ENCODE measurements at places on chromosomes 2 and 18.

DNA sequence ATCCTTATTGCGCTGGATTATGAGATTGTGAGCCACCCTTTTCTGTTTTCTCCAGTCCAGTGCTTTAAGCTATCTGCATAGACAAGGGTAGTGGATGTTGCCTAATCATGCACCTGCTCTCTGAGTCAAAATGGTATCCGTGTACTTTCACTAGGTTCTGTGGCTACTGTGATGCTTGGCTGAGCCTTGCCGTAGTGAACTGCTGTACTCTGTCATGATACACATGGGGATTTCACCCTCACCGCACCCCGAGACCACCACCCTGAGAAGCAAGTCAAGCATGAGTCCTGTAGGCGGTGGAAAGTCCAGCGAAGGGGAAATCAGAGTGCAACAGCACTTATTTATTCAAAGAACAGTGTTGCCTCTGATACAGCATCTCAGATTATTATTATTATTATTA, 55.0 kb downstream of the ARHGAP25 start:
- DNase-seq = no peak

DNA sequence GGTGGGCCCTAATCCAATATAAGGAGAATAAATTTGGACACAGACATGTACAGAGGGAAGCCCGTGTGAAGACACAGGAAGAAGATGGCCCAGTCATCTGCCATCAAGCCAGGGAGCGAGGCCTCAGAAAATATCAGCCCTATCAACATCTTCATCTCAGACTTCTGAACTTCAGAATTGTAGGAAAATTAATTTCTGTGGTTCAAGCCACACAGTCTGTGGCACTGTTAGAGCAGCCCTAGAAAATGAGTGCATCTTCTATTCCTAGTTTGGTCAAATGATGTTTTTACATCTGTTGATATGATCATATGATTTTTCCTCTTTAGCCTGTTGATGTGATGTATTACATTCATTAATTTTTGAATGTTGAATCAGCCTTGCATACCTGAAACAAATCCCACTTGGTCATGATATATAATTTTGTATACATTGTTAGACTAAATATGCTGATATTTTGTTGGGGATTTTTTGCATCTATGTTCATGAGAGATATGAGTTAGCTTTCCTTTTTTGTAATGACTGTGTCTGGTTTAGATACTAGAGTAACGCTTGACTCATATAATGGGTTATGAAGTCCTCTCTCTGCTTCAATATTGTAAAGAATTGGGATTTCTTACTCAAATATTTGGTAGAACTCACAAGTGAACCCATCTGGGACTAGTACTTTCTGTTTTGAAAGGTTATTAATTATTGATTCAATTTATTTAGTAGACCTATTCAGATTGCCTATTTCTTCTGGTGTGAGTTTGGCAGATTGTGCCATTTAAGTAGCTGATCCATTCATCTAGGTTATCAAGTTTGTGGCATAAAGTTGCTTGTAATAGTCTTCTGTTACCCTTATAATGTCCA, 451.4 kb downstream of the EIPR1 start:
- no peak for DNase-seq

GRCh38 chr2:235384624-235385023, 109.2 kb upstream of the AGAP1 start:
- DNase-seq = no peak

- DNase-seq = peak; percentile 11
Measured at GRCh38 chr2:85772019-85772745, 18.4 kb downstream of the ATOH8 start.

GRCh38 chr2:126635281-126635680, 20.7 kb upstream of the GYPC start:
- no peak for DNase-seq

DNA sequence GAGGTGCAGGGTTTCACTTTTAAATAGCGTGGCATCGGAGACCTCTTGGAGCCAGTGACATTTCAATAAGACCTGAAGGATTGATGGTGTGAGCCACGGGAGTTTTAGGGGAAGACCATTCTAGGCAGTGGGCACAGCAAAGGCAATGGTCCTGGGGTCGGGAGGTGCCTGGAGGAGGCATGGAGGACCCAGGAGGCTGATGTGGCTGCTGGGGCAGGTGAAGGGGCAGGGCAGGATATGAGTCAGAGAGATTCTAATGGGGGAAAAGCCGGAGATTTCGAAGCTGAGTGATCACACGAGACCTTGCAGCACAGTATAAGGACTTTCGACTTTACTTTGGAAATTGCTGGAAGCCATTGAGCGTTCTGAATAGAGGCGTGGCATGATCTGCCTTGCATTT, 79.6 kb upstream of the KCNE4 start:
- no peak for DNase-seq

DNA sequence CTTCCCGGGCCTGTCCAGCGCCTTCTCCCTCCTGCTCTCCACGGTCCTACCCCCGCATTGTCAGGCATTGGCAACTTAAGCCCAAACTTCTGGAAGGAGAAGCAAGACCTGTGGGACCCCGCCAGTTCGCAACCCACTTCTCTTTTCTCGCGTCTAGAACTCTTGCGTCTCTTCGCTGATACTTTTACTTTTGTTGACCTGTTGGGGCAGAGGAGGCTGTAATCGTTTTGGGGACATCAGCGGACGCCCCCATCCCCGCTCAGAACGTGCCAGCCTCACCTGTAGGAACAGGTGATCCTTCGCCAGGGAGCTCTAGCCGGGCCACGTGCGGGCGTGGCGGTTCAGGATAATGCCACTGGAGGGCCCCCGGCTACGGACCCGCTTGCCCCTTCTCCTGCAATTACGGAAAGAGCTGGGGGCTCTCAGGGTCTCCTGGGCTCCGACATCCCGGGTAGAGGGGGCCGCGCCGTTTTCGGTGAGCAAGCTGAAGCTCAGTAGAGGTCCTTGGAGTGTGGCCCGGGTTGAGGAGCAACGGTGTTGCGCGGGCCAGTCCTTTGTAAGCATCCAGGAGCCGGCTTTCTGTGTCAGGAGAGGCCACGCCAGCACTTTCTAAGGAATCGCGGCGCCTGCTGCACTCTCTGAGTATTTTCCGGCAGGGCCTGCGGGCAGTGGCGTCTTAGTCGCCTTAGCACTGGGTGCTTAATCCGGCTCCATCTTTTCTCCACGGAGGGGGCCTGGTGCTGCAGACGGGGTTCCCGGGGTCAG, 1.6 kb downstream of the MTCL1 start:
- peak; percentile 26 for DNase-seq

- no peak for DNase-seq
Measured at GRCh38 chr18:402129-402528, 98.4 kb downstream of the COLEC12 start.

GRCh38 chr2:241272303-241273209, 42.9 kb downstream of the HDLBP start:
- peak; percentile 9 for DNase-seq

DNA sequence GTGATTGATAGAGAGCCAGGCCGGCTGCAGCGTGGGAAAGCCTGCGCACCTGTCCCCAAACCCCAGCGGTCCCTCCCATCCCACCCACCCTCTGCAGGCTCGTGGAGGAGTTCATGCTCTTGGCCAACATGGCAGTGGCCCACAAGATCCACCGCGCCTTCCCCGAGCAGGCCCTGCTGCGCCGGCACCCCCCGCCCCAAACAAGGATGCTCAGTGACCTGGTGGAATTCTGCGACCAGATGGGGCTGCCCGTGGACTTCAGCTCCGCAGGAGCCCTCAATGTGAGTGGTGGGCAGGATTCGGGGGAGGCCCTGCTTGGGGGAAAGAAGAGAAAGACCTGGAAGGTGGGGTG, 48.9 kb upstream of the ALPP start:
- no peak for DNase-seq

DNA sequence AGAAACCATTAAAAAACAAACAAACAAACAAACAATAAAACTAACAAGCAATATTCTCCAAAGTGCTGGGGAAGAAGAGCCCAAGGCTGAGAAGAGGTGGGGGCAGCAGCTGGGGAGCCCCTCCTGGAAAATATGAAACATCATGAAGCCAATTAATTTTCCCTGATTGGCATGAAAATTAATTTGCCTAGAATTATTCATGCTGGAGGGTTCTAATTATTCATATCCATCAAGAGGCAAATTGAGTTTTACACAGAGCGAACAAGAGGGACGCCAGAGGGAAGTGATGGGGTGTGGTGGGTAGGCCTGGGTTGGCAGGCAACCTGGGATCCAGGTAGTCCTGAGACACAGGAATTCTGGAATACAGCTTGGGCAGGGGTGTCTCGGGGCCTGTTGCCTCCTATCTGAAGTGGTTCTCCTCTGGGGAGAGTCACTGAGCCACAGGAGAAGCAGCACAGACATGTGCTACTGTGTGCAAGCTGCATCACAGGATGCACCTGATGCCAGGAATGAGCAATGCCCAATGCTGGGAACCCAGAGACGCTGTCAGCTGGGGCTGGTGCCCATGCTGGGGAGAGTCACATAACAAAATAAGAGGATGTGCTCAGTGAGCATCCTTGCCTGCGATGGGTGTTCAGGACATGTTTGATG, 100.5 kb downstream of the TEX51 start:
- DNase-seq = no peak

- no peak for DNase-seq
Measured at GRCh38 chr2:147499785-147500184, 345.0 kb upstream of the ACVR2A start.

- no peak for DNase-seq
Measured at GRCh38 chr2:23286758-23287704, 97.9 kb upstream of the KLHL29 start.

- no peak for DNase-seq
Measured at GRCh38 chr2:12076810-12077209, 330.4 kb downstream of the LPIN1 start.

DNA sequence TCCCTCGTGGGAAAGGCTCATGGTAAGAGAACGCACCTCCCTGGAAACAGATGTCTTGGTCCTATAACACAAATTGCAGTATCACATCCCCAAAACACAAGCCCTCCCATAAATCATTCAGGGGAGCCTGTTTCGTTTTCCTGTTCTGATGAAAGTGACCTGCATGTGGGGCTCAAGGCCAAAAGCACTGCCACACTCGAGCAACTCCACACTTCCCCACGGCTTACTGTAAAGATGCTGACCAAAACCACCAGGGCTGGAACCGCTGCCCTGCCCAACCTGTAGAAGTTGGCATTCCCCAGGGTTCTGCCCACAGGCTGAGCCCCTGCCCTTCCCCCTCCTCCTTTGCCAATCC, 139.7 kb downstream of the BCL11A start:
- no peak for DNase-seq

GRCh38 chr2:207219081-207219630, 53.4 kb upstream of the KLF7 start:
- no peak for DNase-seq

DNA sequence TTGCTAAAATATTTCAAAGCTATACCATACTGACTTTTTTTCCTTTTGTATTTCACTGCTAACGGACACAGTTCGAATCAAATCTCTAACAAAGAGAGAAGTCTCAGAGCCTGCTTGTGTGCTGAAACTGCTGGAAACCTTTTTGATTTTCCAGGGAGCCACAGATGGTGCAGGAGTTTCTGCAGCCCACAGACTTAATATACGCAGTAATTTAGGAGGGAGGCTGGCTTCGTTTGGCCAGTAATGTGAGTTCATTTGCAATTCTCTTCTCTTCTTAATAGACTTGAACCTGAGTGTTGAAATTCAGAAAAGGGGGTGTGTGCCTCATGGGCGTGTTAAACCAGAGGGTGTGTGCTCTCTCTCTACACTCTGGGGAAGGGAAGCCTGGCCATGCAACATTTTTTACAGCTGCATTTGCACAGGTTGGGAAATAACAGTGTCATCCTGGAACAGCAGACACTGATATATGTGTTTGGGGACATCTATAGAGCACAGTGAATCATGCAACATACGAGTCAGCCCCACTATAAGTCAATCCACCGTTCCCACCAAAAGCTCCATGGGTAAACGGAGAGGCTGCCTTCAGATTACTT, 333.0 kb downstream of the CLIP4 start:
- DNase-seq = no peak

DNA sequence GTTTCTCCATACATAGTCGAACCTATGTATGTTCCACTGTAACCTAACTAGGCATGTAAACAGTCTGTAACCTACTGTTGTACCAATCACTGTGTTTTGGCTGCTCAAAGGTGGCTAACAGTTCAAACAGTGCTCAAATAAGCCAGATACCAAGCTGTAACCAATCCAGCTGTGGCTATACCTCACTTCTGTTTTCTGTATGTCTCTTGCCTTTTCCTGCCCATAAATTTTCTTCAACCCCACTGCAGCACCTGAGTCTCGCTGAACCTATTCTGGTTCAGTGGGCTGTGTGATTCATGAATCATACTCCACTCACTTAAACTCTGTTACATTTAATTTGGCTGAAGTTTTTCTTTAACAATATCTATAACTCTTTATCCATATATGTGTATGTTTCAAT, 340.7 kb downstream of the LPIN1 start:
- DNase-seq = no peak

DNA sequence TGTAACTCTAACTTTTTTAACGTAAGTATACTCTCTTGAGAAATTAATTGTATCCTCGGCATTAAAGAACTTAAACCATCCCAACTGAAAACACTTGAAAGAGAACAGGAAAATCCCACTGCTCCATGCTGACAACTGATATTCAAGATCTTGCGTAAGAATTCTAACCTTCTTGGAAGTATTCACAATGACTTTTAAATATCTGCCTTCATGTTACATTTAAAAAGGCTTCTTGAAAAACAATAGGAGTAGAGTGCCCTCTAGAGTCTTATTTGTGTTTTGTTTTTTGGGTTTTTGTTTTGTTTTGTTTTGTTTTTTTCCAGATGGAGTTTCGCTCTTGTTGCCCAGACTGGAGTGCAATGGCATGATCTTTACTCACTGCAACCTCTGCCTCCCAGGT, 65.4 kb upstream of the DNAJC10 start:
- peak; percentile 23 for DNase-seq

GRCh38 chr2:41414486-41415230, 633.2 kb upstream of the PKDCC start:
- peak; percentile 10 for DNase-seq

DNA sequence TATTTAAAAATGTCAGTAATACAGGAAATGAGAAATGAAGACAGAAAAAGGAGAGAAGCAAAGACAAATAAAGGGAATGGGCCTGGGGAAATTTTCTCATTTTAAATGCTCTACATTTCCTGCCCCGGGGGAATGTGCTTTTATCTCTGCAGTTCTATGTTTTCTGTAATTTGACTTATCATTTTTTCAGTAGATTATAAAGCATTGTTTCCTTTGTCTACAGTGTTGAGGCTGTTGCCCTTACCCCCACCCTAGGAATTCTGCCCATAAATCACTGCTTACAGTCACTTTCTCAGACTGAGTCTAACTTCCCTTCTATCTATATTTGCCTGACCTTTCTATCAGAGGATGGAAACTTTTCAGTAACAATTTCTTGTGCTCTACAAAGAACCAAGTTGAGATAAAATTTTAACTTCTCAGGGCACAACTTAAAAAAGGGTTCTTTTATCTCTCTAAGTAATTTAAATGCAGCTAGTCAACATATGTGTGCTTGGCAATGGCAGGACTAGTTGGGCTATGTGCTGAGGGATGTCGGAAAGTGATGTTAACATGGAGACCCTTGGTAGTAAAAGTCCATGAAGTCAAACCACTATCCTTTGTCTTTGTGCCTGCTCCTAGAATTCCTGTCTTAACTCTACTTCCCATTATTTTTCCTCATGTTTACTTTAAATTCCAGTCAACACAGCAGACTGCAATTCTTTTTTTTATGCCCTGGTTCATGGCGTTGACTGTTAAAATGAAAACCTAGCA, 146.5 kb upstream of the MMADHC start:
- DNase-seq = no peak

Measured in CD14-positive monocyte (primary cell).